ENCODE measurements at places on chromosomes 3 and 15.

DNA sequence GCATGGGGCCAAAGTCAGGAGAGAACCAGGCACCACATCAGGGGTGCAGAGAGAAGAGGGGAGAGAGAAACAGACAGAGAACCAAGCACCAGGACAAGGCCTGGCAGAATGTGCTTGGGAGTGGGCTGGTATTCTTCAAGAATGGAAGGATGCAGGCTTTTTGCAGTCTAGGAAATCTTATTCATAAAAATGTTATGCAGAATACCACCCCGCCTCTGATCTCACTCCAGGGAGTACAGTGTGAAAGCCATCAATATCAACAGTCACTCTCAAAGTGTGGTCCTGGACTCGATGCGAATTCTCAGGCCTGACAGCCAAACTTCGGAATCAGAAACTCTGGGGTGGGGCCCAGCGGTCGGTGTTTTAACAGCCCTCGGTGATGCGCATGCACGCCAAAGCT, 16.9 kb downstream of the NTRK3 start:
- DNase-seq, result no peak

- no peak for DNase-seq
Observed at GRCh38 chr15:64029633-64030032, 16.7 kb downstream of the DAPK2 start.

DNA sequence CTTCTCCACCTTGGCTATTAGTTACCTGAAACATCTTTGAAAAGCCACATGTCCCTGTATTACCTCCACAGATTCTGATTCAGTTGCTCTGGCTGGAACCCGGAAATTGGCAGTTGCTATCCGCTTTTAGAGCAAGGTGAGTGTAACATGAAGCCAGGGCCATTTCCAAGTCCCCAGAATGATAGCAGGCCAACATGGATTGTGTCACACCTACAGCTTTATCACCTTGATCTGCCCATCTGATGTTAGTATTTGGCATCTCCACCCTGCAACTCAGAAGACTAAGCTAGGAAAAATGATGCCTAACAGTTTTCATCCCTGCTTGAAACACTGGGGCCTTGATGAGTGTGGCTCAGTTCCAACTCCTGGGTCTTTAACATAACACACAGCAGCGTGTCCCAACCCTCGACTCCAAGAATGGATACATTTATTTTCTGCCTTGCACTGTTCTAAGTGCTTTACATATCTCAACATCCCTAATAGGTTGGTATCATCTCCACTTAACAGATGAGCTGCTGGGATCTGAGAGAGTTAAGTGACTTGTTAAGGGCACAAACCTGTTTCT, 21.3 kb upstream of the NUDT16 start:
- no peak for DNase-seq

- DNase-seq, result no peak
Observed at GRCh38 chr15:62775932-62776331, 266.6 kb upstream of the TPM1 start.

DNA sequence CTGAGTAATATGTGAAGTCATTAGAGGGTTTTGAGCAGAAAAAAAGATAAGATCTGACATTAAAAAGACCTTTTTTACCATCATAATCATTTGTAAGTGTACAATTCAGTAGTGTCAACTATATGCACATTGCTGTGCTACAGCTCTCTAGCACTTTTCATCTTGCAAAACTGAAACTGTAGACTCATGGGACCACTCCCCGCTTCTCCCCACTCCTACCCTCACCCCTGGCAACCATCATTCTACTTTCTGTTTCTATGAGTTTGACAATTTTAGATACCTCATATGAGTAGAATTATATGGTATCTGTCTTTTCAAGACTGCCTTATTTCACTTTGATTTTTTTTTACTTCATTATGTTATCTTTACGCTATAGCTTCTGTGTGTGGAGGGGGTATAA, 112.8 kb downstream of the NSUN3 start:
- no peak for DNase-seq

GRCh38 chr3:851098-851790, 241.6 kb upstream of the CNTN6 start:
- no peak for DNase-seq

GRCh38 chr3:188819939-188820338, 351.8 kb upstream of the TPRG1 start:
- DNase-seq, result no peak

GRCh38 chr15:42080186-42080918, 14.0 kb downstream of the PLA2G4D start:
- DNase-seq, result no peak

DNA sequence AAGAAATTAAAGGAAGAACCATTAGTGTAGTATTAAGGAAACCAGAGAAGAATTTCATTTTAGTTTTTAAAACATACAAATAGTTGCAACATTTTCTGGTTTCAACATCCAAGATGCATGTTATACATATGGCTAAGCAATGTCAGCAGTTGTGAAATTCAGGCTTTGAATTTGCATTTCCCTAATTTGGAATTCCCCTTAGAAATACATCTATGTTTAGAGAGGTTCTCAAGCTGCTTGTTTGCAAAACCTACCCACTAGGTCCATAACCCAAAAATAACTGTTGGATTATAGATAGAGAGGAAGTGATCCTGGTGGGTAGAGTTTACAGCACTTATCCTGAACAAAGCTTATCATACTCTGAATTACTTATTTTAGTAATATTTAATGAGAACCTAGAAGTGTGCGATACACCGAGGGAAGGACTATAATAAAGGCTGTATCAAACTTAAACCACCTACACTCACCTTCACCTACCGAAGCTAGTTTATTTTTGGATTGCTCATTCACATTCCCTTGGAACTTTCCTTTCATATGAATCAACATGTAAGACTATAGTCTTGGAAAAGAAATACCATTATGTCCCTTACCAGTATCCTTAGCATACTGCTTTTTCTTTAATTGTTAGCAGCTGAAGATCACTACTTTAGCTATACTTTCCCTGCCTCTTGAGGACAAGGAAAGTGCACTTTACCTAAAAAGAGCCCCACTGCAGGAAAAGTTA, 60.6 kb downstream of the CHAC1 start:
- DNase-seq, result no peak
